ENCODE measurements at places on chromosomes 6 and 20.

DNA sequence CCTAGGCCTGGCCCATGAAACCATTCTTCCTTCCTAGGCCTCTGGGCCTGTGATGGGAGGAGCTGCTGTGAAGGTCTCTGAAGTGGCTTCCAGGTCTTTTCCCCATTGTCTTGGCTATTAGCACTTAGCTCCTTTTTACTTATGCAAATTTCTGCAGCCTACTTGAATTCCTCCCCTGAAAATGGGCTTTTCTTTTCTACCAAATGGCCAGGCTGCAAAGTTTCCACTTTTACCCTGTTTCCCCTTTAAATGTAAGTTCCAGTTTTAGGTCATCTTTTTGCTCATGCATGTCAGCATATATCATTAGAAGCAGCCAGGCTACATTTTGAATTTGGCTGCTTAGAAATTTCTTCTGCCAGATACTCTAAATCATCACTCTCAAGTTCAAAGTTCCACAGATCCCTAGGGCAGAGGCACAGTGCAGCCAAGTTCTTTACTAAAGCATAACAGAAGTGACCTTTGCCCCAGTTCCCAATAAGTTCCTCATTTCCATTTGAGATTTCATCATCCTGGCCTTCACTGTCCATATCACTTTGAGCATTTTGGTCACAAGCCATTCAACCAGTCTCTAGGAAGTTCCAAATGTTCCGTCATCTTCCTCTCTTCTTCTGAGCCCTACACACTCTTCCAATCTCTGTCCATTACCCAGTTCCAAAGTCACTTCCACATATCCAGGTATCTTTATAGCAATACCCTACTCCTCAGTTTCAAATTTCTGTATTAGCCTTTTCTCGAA, 71.9 kb downstream of the TBC1D7 start:
- no peak for DNase-seq

DNA sequence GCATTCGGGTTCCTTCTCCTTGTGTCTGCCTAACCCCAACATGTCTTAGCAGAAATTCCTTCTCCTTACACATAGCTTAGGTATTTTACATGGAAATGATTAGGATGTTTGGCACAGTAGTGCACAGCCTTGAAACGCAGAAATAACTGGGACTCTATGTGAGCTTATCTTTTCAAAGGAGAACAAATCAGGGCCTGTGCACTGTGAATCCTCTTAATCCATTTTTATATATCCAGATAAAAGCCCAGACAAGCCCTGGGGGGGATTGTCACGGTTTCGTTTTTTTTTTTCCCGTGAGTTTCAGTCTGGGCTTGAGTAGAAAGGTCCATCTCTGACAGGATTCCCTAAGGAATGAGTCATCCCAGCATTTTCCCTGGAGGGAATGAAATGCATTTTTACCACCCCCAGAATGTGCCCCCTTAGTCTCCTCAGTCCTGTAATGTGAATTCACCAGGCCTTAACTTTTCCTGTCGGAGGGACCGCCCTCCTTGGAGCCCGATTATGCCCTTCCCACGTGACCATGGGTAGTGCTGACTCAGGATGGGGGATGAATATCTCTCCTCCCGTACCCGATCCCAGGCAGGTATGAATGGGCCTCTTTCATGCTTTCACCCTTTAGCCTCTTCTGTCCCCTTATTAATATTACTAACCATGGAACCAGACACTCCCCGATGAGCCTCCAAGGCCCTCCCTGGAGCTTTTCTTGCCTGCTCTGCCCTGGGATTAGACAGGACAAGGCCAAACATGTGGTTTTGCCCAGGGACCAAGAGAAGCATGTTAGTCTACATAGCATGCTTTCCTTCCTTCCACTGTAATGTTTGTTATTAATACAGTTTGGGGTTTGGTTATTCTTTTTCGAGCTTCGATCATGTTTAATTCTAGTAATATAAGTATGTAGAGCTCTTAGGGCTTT, 23.9 kb upstream of the NAA20 start:
- DNase-seq, result no peak

DNA sequence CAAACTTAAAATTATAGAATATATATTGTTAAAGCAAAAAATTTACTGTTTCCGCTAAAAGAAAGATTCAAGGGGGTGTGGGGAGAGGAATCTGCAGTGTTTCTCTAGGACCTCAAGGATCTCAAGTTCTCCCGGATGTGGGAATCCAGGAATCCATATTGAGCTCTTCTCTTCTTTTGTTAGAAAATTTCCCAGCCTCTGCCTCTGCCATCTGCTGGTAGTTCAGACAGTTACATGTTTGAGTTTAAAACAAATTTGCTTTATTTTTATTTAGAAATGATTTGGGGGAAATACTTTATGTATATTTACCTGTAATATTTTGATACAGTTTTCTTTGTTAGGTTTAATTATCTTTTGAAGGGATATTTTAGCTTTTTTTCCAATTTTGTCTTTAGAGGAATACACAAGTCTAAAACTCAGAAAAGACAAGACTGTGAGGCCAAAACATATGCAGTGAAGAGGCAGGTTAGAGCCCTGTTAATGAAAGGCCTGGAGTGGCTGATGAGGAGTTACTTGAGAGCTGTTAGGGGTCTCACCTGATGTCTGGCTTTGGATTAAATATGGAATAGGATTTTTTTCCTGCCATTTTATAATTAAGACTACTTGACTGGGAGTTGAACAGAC, 268.8 kb downstream of the ARID1B start:
- DNase-seq, result no peak

DNA sequence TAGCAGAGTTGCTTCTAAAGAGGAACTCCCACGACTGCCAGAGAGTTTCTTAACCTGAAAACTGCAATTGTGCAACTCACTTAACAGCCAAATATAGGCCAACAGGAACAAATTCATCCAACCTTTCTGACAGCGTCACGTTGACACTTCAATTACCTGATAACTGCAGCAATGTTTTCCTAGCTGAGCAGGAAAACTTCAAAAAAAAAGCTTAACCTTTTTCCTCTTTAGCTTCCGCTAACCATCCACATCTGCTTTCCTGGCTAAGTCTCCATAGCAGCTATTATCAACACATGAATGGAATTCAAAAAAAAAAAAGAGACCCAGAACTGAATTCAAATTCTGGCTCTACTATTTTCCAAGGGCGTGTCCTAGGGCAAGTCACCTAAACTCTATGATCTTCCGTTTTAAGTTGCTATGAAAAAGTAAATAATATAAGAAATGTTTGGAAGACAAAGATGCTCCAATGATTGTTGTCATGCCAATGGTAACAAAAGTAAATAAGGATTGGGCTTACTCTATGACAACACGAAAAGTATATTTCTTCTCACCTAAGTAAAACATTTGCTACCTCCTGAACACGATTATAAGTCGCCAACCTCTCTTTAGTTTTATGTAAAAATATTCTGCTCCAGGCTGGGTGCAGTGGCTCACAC, 524.6 kb upstream of the JARID2 start:
- no peak for DNase-seq

- no peak for DNase-seq
Observed at GRCh38 chr20:16030253-16030652, 543.0 kb downstream of the KIF16B start.

- DNase-seq, result no peak
Observed at GRCh38 chr6:110493253-110493800, 16.9 kb upstream of the SLC22A16 start.

DNA sequence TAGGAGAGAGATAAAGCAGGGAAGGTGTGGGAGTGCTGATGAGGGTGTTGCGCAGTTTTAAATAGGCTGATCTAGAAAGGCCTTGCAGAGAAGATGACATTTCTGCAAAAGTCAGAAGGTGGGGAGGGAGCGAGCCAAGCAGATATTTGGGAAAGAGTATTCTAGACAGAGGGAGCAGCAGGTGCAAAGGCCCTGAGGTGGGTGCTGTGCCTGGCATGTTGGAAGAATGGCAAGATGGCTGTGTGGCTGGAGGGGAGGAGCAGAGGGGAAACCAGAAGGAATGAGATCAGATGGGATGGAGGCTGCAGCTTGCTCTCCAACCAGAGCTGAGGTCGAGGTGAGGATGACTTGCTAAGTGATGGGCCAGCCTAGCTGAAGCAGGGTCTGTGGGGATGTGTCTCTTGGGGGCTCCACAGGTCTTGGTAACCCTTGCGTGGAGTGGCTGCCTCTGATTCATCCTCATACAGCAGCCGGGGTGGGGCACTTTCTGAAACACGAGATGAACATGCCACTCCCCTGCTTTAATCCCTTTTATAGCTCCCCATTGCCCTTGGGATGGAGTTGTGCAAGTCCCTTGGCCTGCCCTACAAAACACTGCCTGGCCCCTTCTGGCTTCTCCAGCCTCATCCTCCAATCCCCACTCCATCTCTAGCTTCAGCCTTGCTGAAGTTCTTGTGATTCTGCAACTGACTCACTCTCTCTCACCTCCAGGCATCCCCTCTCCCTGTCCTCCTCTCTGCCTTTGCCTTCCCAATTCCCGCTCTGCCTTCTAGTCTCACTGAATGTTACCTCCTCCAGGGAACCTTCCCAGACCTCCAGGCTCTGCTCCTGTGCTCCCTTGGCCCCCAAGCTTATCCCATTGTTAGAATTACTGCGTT, 94.1 kb downstream of the CDH22 start:
- DNase-seq, result no peak

GRCh38 chr20:19981031-19981451, 36.1 kb upstream of the NAA20 start:
- no peak for DNase-seq

- DNase-seq, result no peak
Observed at GRCh38 chr6:147911057-147911456, 402.6 kb downstream of the SAMD5 start.

DNA sequence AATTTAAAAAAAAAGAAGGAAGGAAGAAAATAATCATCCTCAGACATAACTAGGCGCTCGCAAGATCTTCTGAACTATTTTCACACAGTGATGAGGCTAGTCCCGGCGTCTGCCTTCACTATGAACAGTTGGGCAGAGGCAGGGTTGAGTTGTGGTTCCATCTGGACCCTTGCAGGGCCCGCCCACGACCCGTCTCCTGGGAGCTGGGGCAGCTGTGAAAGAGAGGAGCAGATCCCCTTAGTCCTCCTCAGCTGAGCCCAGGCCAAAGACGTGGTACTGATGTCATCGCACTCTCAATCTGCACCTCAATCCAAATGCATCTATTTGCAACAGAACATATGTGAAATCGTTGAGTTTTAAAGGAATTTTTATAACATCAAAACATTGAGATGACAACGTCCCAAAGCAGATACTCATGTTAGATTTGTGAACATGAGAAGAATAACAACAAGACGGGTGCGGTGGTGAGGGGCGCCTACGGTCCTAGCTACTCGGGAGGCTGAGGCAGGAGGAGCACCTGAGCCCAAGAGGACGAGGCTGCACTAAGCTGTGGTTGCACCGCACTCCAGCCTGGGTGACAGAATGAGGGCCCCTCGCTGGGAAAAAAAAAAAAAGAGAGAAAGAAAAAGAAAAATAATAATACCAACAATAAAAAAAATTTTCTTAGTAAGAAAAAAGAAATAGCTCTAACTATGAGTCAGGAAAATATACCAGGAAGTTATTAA, 15.3 kb downstream of the TCFL5 start:
- no peak for DNase-seq

DNA sequence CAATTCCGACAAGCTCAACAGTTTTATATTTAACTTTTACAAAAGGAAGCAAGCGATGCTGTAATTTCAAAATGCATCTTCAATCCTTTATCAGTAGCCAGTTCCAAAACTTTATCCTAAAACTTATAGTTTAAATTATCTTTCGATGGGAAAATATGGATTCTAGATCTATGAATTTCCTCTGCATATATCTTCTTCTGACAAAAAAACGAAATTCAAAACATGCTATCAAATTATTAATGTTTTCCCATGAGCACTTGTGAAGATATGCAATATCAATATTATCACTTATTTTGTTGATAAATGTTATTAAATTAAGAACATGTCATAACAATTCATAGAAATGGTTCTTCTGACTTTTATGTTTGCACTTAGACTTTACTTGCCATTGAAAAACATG, 2.3 kb downstream of the NCR2 start:
- no peak for DNase-seq

DNA sequence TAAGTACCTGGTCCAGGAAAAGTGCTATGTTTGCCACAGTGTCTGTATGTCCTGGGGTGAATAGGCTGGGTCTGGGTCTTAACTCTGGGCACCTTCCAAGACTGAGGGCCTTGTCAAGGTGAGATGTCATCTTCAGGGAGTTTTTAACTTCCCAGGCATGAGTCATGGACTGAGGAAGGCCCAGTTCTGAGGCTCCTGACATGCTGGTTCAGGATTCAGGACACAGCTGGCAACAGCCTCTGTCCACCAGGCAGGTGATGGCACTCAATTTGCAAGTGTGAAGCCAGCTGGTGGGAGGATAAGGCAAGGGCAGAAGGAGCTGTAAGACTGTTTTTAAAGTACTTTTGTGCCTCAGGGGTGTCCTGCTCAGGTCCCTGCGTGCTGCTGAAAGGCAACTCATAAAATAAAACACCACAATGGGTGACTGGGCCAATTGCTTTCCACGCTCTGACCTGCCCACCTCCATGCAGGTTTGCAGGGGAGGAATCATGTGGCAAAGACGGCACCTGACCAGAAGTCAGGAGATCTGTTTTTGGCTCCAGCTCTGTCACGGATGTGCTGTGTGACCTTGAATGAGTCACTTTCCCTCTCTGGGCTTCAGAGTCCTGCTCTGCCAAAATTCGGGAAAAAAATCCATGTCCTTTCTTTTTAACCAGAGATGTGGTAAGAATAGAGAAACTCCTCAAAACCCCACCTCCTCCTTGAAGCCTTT, 4.9 kb upstream of the PACSIN1 start:
- DNase-seq, result no peak

DNA sequence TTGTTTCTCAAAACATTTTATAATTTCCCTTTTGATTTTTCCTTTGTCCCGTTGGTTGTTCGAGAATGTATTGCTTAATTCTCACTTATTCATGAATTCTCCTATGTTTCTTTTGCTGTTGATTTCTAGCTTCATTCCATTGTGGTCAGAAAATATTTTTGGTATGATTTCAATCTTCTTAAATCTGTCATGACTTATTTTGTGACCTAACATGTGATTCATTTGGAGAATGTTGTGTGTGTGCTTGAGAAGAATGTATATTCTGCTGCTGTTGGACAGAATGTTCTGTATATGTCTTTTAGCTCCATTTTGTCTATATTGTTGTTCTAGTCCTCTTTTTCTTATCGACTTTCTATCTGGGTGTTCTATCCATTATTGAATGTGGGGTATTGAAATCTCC, 286.2 kb upstream of the RNF217 start:
- DNase-seq, result no peak

DNA sequence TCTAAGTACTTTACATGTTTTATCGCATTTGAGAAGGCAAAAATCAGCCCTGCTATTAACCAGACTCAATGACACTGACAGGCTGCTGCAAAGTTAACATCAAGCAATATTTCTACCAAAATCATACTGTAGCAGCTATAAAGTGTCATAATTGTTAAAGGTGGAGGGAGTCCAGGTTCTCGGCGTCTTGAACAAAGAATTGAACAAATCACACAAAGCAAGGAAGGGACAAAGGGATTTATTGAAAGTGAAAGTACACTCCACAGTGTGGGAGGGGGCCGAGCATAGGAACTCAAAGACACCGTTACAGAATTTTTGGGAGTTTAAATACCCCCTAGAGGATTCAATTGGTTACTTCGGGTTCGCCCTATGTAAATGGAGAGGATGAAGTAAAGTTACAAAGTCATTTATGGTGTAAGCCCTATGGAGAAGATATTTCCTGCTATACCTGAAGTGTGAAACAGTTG, 12.9 kb upstream of the ZNF391 start:
- no peak for DNase-seq
